ENCODE measurements at places on chromosomes 11 and 22.

GRCh38 chr11:61745781-61746441 is 6.5 kb upstream of the MYRF start:
- no peak for DNase-seq

- peak; percentile 98 for DNase-seq
These were observed 8.6 kb upstream of the UPB1 start for GRCh38 chr22:24486501-24486921.

DNA sequence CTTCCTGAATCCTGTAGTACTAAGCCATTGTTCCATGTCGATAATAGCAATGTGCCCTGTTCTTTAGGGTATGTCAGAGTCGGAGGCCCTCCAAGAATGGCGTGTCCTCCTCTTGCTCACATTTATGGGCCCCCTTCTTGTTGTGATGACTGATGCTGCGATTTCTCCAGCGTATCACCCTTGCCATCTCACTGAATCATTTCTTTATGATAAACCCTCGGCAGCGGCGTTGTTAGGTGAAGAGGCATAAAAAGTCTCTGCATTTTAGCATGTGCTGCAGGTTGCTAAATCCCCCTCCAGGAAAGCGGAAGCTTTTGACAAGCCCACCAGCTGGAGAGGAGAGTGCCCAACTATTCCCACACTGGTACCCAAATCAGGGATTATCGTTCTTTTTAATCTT is 1045.3 kb downstream of the BRD1 start:
- DNase-seq = no peak

DNA sequence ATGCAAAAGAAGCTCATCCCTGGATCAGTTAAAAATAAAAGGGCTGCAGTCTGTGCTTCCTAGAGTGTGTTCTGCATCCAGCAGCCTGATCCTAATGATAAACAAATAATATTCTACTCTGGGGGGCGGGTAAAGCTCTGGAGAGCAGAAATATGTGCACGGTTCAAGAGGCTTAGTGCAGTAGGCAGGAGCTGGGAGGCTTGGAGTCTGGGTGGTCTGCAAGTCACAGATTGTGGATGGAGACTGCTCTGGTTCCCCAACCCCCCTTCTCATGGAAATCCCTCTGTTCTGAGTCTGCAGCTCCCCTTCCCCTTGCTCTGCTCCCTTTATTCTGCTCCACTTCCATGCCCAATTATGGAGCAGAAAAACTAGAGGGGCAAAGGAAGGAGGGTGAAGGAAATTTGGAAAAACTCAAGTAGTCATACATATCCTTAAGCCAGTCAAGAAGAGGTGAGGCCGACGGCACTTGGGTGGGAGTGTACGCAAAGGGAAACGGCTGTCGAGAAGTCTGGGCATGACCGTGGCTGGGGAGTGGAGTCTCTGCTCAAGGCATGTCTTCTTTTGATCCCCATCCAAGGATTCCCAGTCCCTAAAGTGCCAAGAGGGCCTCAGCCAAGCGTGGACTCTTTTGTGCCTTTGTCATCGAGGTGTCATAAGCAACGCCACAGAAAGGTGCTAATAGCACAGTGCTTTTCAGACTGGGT is 16.3 kb upstream of the CLMP start:
- peak; percentile 59 for DNase-seq

DNA sequence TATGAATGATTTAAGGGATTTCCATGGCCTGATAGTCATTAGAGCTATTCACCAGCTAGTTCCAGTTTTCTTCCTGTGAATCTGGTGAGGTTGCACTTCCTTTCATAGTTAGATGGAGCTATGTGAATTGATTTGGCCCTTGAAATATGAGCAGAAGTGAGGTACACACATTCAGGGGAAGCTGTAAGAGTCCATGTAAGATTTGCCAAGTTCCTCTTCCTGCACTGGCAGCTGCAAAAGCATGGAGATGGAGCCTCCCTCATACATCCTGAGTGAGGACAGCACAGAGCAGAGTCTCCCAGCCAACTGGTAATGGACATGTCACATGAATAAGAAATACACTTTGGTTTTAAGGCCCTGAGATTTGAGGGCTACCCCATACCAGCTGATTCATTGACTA is 111.7 kb downstream of the CD44 start:
- DNase-seq = no peak

DNA sequence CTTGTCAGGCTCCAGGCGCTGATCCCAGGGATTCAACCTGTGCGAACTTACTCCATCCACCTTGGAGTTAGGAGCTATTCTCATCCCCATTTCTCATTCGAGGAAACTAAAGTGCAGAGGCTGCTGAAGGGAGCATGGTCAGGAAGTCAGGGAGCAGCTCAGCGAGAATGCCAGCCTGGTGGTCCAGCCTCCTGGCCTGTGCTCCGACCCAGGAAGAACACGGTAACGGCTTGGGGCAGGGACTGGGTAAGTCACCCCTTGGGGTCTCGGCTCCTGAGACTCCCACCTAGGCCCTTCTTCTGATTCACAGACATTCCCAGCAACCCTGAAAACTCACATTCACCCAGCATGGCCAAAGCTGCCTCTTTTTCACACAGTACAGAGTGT is 132.8 kb downstream of the CRYBB2 start:
- DNase-seq = no peak

DNA sequence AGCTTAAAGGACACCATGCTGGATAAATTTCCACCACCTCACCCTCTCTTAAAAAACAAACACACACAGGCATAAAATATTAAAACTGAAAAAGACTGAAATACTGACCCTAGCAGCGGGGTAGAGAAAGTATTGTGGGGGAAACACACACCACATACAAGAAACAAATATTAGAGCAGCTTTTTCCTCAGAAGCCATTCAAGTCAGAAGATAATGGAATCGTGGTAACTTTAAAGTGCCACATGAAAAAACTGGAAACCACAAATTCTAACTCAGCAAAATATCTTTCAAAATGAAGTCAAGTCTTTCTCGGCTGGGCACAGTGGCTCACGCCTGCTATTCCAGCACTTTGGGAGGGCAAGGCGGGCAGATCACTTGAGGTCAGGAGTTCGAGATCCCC is 223.2 kb downstream of the DYNC2H1 start:
- DNase-seq = no peak

DNA sequence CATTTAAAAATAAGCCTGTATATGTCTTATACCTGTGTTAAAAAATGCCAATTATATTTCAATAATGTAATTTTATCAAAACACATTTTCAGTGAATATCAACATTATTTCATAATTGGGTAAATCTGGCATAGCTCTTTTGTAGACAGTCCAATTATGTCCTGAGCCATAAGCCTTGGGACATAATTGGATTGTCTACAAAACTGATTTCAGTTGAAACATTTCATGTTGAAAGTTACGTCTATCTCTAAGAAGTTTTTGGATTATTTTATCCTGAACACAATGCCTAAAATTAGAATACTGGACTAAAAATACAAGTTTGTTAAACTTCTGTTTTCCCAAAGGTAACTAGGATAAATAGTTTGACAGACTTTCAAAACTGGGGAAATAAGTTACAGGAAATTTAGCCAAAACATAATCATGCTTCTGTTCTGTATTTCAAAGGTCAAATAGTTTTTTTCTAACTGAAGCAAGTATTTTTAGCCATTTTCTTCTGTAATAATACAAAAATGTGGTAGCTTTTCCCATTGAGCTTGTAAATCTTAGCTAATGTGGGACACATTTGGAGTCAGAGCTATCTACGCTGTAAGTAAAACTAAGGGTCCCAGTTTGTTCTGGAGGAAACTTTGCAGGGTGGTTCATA is 100.7 kb upstream of the BIRC3 start:
- DNase-seq = no peak

DNA sequence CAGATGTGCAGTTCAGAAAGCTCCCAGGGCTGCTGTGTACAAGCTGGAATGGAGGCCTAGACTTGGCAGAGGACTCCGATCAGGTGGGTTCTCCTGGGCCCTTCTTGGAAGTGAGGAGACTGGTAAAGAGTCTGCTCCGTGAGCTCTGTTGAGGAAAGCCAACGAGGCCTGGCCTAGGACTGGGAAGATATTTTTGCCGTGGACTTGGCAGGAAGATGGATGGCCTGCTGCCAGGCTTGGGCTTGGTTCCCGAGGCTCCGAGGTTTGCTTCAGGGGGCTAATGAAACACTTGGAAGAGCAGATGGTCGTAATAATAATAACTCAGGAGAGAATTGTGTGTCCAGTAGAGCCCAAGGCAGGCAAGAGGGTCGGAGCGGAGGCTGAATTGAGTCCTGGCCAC is 3.9 kb downstream of the GALR3 start:
- no peak for DNase-seq

- DNase-seq = peak; percentile 35
These were observed 119.0 kb upstream of the TP53AIP1 start for GRCh38 chr11:129061492-129062230.

GRCh38 chr11:44010789-44011251 is 37.0 kb upstream of the ACCSL start:
- DNase-seq = peak; percentile 88

DNA sequence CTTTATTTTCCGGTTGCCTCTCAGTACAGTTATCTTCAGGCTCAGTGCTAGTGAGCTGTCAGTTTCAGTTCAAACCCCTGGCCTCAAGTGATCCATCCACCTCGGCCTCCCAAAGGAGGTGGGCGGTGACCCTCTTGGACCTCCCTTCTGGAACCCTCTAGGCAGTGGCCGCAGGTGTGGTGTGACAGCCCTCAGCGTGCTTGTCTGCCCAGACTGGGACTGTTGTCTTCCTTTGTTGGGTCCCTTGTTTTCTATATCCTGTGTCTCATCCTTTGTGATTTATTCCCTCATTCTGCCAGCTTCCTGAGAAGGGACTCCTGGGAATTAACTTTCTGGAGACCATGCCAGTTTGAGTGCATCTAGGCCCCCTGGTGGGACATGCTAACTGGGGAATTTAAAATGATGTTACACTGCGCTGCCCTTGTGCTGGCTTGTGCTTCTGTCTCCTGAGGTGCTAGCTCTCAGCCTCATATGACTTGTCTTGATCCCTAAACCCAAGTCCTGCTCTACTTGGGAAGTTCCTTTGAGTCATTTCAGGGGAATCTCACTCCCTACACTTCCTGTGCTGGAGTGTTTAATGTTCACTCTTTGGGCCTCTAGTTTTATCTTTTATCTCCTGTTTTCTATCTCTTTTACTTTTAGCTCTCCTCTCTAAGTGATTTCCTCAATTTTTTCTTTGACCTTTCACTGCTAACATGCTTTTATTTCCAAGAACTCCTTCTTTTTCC is 19.4 kb downstream of the MED15 start:
- DNase-seq = peak; percentile 77

DNA sequence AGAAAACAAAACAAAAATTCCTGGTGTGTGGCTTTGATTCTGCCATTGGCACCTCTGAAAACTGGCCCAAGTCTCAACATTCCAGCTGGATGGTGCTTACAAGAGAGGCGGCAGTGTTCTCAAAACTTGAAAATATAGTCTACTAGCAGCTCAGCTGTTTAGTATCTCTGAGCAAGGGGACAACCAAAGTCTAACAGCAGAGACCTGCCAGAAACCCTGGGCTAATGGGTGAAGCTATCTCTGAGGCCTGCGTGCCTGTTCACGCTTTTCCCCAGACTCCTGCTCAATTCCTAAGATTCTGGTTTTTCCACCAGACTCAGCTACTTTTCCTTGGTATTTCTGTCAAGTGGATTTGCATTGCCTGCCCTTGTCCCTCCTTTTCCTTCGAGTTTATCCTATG is 17.9 kb downstream of the TMEM218 start:
- DNase-seq = no peak

GRCh38 chr11:27807596-27807995 is 107.3 kb upstream of the BDNF start:
- DNase-seq = peak; percentile 19

DNA sequence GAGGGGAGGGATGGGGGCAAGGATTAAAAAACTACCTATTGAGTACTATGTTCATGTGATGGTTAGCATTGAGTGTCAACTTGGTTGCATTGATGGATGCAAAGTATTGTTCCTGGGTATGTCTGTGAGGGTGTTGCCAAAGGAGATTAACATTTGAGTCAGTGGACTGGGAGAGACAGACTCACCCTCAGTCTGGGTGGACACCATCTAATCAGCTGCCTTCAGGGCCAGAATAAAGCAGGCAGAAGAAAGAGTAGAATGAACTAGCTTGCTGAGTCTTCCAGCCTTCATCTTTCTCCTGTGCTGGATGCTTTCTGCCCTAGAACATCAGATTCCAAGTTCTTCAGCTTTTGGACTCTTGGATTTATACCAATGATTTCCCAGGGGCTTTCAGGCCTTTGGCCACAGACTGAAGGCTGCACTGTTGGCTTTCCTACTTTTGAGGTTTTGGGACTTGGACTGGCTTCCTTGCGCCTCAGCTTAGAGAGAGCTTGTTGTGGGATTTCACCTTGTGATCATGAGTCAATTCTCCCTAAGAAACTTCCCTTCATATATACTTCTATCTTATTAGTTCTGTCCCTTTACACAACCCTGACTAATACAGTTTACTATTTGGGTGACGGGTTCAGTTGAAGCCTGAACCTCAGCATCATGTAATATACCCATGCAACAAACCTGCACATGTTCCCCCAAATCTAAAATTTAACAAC is 70.2 kb downstream of the MTNR1B start:
- peak; percentile 51 for DNase-seq

DNA sequence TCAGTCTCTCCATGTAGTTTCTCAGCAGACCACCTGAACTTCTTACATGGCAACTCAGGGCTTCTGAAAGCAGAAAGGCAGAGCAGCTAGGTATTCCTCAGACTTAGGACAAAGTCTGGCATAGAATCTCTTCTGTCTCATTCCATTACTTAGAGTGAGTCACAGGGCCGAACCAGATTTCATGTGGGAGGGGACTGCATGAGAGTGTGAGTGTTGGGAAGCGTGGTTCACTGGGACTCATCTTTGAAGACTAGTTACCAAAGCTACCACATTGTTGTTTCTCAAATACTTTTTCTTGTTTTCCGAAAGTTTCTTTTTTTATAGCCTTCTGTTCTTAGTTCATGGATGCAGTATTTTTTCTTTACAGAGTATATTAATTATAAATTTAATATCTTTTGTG is 36.1 kb upstream of the SCN3B start:
- DNase-seq = peak; percentile 48

- DNase-seq = no peak
These were observed 60.6 kb upstream of the PRDM11 start for GRCh38 chr11:45085646-45086501.

- DNase-seq = no peak
These were observed 1.9 kb upstream of the BAIAP2L2 start for GRCh38 chr22:38112381-38112780.

- no peak for DNase-seq
These were observed 4.5 kb upstream of the MYOD1 start for GRCh38 chr11:17714870-17715269.

DNA sequence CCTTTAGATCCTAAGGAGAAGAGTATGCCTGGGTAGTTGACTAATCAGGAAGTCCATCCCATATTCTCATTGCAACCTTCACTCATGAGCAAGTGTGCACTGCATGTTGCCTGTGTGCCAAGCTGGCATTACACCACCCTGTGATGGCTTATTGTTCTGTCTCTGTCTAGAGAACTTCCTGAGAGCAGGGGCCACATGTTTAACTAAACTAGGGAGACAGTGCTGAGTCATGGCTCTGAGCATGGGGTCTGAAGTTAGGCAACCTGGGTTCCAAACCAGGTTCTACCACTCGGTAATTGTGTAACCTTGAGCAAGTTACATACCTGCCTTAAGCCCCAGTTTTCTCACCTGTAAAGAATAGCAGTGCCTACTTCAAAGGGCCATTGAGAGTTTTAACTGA is 39.6 kb downstream of the CSNK2A3 start:
- DNase-seq = peak; percentile 9

All from fibroblast of upper back skin (primary cell).